ENCODE measurements at places on chromosomes 6 and 20.
A peak's percentile ranks its signal among the peaks of the same experiment; 100 is the strongest.

GRCh38 chr20:10659651-10660601 is 13.9 kb downstream of the JAG1 start:
- no peak for DNase-seq

DNA sequence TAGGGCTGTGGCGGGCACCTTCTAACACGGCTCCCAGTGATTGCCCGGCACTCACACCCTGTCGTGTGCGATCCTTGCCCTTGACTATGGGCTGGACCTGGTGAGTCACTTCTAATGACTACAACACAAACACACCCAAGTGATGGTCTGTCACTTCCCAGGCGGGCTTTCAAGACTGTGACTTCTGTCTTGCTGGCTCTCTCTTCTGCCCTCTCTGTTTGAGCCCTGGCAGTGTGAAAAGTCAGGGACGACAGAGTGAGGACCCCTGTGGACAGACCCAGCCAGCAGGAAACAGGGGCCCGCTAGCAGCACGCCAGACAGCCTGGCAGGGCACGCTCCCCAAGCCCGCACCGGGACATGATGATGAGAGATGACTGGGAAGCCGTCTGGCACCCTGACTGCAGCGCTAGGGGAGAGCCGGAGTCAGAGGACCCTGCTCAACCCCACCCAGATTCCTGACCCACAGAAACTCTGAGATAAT is 43.0 kb downstream of the KIF16B start:
- no peak for DNase-seq

DNA sequence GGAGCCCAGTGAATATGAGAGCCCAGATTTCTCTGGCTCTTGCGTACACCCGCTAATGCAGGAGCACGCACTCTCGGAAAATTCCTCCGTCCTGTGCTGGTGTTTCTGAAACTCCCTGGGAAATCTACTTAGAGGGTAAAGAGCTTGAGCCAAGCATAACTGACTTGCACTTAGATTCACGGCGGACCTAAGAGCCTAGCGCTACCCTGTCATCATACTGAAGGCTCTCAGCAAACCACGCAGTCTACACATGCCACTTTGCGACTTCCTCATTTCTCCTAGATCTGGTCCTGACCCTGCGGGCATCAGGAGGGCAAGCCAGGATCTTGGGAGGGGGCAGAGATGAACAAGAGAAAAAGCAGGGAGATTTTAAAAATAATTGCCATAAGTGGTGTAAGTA is 324.7 kb downstream of the CD83 start:
- DNase-seq, result no peak

GRCh38 chr6:99064834-99065233 is 117.1 kb upstream of the FBXL4 start:
- DNase-seq, result no peak

DNA sequence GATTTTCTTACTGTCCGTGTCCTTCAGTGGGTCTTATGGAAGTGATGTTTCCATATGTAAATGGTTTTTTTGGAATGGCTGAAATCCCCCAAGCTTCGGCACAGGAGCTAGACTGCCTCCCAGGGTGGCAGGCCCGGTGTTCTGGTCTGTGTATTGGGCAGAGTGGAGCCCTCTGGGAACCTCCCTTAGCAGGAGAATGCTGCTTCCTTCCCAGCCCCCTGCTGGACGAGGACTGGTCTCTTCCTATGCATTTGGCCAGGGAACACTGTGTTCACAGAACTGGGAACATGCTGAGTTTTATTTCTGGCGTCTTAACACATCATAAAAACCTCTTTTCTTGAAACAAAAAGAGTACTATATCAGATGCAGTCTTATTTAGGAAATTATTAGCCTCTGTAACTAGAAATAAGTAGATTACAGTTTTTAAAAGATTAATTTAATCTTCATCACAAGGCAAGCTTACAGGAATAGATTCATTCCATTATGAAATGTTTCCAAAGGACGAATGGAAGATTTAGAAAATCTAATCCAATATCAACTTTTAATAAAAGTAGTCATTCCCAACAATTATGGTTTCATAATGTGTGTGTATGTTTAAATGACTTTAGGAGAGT is 56.6 kb downstream of the SYTL3 start:
- no peak for DNase-seq

DNA sequence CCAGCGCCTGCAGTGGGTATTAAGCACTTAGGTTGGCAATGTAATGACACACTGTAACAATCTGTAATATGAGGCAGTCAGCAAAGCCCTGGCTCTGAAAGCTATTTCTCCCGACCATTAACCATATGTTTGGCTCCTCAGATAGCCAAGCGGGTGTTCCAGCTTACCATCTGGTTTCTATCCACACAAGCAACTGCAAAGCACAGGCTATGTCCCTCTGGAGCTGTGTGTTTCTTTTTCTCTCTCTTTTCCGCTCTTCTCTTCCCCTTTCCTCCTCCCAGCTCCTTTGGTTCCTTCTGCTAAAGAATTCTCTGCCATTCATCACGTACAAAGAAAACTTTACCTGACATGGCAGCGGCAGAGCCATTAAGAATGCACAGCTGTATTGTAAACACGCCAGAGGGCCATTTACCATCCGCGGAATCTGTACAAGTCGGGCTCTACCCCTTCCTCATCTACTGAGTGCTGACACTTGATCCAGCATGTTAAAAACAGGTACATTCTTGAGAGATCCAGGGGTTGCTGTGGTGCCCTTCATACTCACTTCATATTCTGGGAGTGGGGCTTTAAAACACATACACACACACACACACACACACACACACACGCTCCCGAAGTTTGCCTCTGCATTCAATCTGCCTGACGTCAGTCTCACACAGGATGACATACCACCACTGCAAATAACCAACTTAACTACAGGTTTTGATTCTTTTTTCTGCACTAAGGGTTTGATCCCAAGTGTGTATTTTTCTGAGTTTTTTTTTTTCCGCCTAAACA is 77.2 kb downstream of the BACH2 start:
- DNase-seq, result peak; percentile 52

- no peak for DNase-seq
These were observed 683.6 kb downstream of the BCKDHB start for GRCh38 chr6:80789912-80790570.

DNA sequence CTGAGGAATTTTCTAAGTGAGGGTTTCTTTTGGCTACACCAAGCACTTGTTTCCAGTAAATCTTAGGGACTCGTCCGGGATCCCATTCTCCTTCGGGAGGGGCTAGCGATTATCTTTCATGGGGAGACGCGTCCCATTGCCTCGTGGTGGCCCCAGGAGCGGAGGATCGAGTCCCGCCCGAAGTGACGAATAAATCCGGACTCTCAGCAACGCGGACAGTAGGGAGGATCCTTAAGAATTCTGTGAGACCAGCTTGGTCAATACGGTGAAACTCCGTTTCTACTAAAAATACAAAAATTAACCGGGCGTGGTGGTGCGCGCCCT is 69.1 kb upstream of the PRSS16 start:
- DNase-seq, result peak; percentile 60

GRCh38 chr20:34915131-34915530 is 38.7 kb downstream of the ACSS2 start:
- DNase-seq, result no peak

GRCh38 chr20:12086359-12086758 is 168.7 kb downstream of the BTBD3 start:
- DNase-seq, result no peak

DNA sequence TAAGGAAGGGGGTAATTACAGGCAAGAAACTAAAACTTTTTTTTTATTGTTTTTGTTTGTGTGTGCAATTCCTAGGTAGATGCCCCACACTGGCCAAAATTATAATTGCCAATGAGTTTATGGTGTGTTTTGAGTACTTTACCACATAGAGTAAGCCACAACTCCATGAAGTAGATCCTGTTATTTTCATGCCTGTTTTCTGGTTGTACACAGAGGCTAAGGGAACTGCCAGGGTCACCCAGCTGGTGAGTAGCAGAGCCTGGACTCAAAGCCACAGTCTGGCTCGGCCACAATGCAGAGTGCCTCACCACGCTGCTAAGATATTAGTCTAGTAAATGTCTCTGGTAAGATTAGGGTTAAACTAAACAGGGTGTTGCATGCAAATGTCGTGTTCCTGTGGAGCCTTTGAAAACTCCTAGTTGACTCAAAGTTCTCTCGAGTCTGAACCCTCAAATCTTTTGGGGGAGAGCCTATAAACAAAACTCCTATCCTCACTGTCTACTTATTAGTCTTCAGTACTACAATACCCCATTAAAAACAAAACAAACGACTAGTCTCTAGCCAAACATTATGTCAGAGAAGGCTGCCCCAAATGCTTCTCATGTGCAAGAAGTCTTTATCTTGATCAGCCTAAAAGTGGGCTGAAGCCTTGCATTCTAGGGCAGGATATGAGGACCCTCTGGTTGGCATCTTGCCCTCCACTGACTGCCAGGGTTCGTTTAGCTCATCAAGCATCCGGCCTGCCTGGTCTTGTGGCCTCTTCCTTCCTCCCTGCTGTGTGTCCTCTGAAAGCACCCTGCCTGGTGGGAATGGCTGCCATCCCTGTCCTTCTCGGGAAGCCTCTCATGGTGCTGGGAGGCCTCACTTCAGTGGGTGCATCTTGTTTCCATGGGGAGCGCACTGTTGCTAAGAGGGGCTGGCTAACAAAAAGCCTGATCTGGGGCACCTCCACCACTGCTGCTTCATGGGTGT is 4.2 kb downstream of the DUSP22 start:
- DNase-seq, result no peak

- no peak for DNase-seq
These were observed 139.6 kb upstream of the NOX3 start for GRCh38 chr6:155595284-155595683.

GRCh38 chr6:89680551-89680950 is 42.0 kb upstream of the LYRM2 start:
- DNase-seq, result no peak

DNA sequence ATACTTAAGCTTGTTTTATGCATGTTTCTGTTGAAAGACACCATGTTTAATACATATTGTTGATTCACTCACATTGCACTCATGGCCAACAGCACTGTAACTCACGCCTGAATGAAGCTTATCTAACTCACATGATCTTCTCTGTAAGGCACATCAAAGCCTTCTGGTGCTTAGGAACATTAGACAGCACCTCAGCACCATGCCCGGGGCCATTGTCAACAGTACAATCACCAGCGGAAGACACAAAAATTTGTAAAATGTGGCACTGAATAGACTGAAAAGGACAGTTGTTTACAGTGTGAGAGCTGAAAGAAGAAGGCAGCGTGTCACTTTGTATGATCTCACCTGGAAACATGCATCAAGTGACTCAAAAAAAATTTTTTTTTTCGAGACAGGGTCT is 8.9 kb upstream of the TCF15 start:
- no peak for DNase-seq

- DNase-seq, result no peak
These were observed 7.6 kb downstream of the TFAP2C start for GRCh38 chr20:56636716-56637115.

DNA sequence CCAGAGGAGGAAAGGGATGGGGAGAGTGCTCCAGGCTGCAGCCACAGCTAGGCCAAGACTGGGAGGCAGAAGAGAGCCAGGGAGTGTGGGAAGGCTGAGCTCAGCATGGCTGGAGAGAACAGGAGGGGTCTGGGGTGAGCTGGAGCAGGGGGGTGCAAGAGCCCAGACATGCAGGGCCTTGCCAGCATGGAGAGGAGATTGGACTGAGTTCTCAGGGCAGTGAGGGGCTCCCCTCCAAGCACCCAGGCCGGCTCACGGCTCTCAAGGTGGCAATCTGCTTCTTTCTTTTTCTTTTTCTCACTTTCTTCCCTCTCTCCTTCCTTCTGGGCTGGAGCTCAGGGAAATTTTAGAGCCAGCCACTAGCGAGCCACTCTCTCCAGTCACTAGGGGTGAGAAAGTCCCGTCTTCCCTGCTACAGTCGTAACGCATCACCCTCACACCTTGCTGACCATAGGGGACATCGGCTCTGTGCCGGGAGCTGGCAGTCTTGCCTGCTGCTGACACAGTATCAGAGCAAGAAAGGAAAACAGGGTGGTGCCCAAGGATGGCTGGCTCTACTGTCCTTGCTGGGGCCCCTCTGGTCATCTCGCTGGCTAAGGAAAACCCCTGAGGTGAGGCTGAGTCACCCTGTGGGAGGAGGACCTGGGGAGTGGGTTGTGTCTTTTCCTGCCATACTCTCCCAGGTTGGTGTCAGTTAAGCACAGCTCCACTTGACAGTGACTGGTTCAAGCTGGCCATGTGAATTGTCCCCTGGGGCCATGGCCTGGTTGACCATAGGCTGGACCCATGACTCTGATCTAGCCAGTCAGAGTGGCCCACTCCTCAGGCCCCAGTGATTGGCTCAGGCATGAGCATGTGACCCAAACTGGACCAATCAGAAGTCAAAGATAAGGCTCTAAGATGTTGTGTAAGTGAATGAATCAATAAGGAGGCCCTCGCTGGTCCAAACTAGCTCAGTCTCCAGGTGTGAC is 135.1 kb upstream of the PMEPA1 start:
- peak; percentile 39 for DNase-seq

DNA sequence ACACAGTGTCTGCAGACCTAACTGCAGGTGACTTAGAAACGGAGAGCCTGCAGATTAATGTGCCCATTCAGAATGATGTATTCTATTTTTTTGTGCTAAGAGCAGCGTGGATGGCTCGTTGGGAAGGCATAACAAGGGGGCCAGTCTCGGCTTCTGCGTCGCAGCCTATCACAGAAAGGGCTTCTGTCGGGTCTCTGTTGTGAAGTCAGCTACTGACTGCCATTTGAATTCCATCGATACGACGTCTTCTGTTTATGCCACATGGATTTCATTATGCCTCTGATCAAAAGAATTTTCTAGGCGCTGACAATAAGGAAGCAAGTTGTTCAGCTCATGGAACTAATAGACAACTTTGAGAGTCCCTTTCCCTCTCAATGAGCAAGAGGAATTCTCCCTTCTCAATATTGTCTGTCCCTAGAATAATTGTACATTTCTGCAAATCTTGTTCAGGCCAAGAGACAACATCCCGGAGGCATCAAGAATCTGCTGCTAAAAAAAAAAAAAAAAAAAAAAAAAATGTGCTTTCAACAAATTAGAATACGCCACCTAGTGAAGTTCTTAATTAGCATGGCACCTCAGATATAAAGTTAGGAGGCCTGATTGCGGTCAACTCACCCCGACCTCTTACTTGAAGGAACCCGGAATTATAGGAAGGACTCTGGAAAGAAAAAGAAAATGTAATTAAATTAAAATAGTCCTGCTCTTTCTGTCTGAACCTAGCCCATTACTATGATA is 223.9 kb downstream of the TSHZ2 start:
- no peak for DNase-seq

DNA sequence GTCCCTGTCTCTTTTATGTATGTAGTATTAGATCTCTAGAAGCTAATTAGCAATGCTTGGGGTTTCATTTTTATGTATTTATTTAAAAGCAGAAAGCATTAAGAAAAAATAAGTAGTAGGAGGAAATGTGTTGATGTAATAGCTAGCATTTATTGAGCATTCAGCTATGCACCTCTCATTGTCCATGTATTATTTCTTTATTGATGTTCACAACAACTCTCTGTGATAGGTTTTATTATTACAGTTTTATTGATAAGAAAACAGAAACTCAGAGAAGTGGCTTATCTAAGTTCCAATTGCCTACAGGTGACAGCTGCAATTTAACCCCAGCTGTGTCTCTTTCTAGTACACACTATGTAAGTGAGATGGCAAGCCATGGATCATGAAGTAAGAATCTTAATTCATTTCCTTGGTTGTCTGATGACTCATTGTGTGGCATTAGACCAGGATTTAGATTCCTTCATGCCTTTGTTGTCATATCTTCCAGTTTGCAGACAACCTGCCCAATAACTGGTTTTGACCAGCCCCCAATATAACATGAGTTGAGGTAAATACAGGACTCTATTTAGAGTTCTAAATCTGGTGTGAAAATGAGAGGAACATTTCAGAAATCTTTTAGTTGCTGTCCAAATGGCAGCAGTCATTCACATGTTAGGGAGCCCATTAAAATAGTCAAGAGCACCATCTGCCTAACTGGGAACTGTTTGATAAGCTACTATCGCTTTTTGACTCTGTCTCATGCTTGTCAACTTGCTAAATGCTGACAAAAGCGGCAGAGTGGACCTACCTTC is 170.8 kb upstream of the PHACTR1 start:
- no peak for DNase-seq
